ENCODE measurements at places on chromosomes 6 and 20.

DNA sequence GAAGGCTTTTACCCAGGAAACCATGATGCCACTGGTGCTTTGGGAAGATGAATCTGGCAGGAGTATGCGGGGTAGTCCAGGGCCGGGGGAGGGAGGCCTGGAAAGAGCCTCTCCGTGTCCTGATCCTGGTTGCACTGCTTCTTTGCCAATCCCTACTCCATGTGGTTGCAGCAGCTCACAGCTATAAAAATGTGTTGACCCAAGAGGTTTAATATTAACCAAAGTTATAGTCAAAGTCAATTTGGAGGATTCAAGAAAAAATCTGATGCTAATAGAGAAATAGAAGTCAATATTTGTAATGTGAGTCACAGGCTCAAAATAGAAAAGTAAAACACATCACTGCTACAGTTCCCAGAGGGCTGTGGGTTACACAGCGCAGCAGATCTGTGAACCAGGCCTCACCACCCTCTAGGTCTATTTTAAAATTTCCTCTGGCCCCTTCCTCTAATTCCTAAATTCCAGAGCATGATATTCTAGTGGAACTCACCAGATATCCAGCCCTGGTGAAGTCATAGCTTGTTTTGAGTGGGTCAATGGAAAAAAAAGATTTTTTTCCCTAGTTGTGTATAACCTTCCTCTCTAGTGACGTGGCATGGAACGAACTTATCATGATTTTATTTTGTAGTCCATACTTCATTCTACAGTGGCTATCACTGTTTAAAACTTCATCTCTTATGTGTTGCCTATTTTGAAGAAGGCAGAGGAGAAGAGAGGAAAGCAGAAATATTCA lies 63.2 kb upstream of the BMP2 start:
- DNase-seq = peak; percentile 82

- no peak for DNase-seq
Observed at GRCh38 chr6:56023829-56024228, 148.4 kb upstream of the BMP5 start.

- no peak for DNase-seq
Observed at GRCh38 chr6:103516336-103516735, 1343.4 kb downstream of the HACE1 start.

- no peak for DNase-seq
Observed at GRCh38 chr6:111615916-111616612, 10.4 kb upstream of the TRAF3IP2 start.

- no peak for DNase-seq
Observed at GRCh38 chr6:11346516-11346915, 114.0 kb upstream of the NEDD9 start.

DNA sequence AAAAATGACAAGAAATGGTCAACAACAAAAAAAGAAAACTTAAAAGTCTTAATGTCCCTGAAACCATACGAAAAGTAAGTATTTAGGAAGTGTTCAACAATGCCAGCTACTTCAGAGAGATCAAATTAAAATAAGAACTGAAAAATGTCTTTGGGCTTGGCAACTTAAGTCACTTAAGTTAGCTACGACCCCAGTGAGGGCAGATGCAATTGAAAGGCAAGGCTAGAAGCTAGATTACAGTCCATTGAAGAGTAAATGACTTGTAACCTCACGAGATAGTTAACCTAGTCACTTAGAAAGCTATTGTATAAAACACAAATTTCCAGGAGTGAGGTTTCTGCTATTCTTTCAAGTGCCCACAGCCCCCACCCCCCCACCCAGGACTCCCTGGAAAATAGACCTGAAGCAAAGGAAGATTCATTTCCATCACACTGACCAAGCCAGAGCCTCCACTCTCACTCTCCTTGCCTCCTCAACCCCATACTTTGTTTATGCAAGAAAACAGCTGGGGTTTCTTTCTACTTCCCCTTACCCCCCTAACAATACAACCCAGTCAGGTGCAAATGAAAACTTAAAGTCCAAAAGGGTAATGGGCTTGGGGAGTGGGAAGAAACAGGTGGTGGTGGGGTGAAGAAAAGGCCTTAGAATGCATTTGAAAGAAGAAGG lies 14.6 kb downstream of the RTN4IP1 start:
- DNase-seq = no peak

GRCh38 chr6:137092018-137092417 lies 47.3 kb upstream of the IL20RA start:
- no peak for DNase-seq

- DNase-seq = no peak
Observed at GRCh38 chr20:18252597-18253451, 35.5 kb upstream of the ZNF133 start.

DNA sequence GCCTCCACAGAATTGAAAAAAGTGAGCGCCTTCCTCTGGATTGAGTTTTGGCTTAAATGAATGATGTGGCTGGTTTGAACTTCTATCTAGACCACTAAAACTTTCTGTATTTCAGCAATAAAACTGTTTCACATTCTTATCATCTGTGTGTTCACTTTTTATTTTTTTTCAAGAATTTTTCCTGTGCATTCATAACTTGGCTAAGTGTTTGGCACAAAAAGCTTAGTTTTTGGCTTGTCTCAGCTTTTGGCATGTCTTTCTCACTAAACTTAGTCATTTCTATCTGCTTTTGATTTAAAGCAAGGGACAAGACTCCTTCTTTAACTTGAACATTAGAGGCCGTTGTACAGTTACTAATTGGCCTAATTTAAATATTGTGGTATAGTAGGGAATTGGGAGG lies 1015.1 kb downstream of the EPHA7 start:
- no peak for DNase-seq

- DNase-seq = no peak
Observed at GRCh38 chr6:128518434-128519131, 1.8 kb downstream of the PTPRK start.
